HFFc6 (cell line): ENCODE measurements at places on chromosomes 13 and 19. TPM values are rescaled to one million over a fixed set of nuclear protein-coding genes. Genes with fewer than 3 reads are reported as not detected.
A peak's percentile ranks its signal among the peaks of the same experiment; 100 is the strongest.

The ZNF317 gene
- total RNA-seq, result 17.1 and 21.3 TPM in 2 replicates

The KANK3 gene
- total RNA-seq, result 0.17 TPM in 1 of 3 replicates, not detected in the others

The SYDE1 gene
- 91.4 to 95.5 TPM (median 93.8 TPM) in 3 replicates for total RNA-seq

The LIM2 gene
- not detected in 3 replicates for total RNA-seq

The KL gene
- total RNA-seq, result not detected in 3 replicates

The RAB20 gene
- total RNA-seq, result 0.71 to 1.1 TPM (median 0.74 TPM) in 3 replicates

The IGFLR1 gene
- total RNA-seq, result 1.3 to 2.0 TPM (median 1.7 TPM) in 3 replicates

The PSG2 gene
- 1.4 to 2.7 TPM (median 1.7 TPM) in 3 replicates for total RNA-seq

The KRTDAP gene
- not detected in 3 replicates for total RNA-seq

The CADM4 gene
- 1.0 to 1.8 TPM (median 1.1 TPM) in 3 replicates for total RNA-seq

DNA sequence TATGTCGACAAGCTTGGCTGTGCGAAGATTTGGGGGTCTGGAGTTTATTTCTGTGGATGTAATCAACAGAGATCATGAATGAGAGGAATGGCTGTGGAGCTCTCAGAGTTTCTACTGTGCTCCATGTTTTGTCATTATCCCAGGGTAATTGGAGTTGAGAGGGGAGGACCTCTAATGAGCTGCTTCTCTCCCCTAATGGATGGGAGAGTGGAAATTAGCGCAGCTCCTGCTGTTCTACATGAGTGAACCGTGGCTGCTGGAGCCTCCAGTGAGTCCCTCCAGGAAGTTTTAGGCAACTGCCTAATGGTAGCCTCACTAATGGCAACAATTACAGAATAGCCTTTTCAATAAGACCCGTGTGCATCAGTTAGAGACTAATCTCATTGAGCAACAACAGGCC is 31.3 kb upstream of the FGF9 start:
- no peak overlapping the region for H3K27ac ChIP-seq
- H3K36me3 ChIP-seq, result no peaks in the 10 kb centered on the region
- peaks cover 12% of the 10 kb centered on the region for H3K4me1 ChIP-seq
- H3K27me3 ChIP-seq, result peaks cover 8% of the 10 kb centered on the region
- no peak overlapping the region for H3K4me3 ChIP-seq

- no peaks in the 10 kb centered on the region; the same call in 1 of the 2 replicates for H3K27me3 ChIP-seq
- no peak overlapping the region for H3K4me3 ChIP-seq
- no peaks in the 10 kb centered on the region for H3K4me1 ChIP-seq
- H3K36me3 ChIP-seq, result no peaks in the 10 kb centered on the region
- DNase-seq, result no peak
- H3K27ac ChIP-seq, result no peak overlapping the region
Measured at GRCh38 chr13:78958006-78958405, 299.1 kb upstream of the OBI1 start.

DNA sequence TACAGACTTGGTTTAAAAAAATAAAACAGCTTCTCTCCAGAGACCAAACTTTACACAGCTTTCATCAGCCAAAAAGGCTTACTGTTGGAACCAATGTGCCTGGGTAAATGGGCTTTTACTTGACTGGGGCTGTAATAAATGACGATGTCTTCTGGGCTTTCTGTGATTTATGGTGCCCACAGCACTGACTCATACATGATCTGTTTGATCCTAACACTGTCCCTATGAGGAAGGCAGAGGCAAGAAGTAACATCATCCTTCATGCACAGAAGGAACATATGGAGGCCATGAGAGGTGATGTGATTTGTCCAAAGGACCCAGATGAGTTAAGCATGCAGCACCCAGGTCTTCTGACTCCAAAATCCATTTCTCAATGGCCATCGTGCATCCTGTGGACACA is 77.4 kb downstream of the DOCK9 start:
- no peak overlapping the region for H3K27ac ChIP-seq
- DNase-seq, result peak; percentile 31
- H3K4me3 ChIP-seq, result no peak overlapping the region
- peaks cover 7% of the 10 kb centered on the region for H3K4me1 ChIP-seq
- no peaks in the 10 kb centered on the region for H3K27me3 ChIP-seq

DNA sequence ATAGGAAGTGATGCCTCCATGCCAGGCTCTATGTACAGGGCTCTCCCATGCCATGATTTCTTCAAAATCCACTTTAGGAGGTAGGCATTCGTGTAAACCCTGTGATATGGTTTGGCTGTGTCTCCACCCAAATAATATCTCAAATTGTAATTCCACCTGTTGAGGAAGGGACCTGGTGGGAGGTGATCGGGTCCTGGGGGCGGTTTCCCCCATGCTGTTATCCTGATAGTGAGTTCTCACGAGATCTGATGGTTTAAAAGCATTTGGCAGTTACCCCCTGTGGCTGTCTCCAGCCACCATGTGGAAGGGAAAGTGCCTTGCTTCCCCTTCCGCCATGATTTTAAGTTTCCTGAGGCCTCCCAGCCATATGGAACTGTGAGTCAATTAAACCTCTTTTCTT is 8.1 kb downstream of the SARS2 start:
- DNase-seq, result no peak
- H3K27me3 ChIP-seq, result no peaks in the 10 kb centered on the region
- H3K36me3 ChIP-seq, result peaks cover 10% of the 10 kb centered on the region
- no peak overlapping the region for H3K4me3 ChIP-seq

- H3K27me3 ChIP-seq, result peaks cover 68% of the 10 kb centered on the region
- no peak overlapping the region for H3K27ac ChIP-seq
- H3K36me3 ChIP-seq, result no peaks in the 10 kb centered on the region
- peaks cover 11% of the 10 kb centered on the region; the same call in 1 of the 2 replicates for H3K4me1 ChIP-seq
Measured at GRCh38 chr13:99955747-99956472, 15.7 kb downstream of the ZIC5 start.

DNA sequence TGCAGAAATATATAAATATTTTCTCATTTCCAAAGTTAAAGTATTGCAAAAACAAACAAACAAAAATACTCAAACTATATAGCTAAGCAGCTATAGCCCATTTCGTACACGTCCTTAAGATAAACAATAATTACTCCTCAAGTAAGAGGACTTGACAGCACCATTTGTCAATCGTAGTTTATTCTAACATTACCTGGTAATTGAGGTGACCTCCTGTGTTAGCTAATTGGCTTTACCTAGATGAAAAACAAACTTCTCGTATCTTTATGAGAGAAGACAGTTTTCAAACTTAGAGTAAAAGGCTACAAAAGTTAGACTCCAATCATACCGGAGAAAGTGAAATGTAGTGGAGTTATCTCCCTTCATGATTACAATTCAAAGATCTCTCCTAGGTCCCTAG is 1876.1 kb upstream of the PCDH20 start:
- H3K4me3 ChIP-seq, result no peak overlapping the region
- no peaks in the 10 kb centered on the region for H3K4me1 ChIP-seq
- H3K27ac ChIP-seq, result no peak overlapping the region
- no peaks in the 10 kb centered on the region; the same call in 1 of the 2 replicates for H3K27me3 ChIP-seq
- no peak for DNase-seq
- H3K36me3 ChIP-seq, result no peaks in the 10 kb centered on the region

- H3K27me3 ChIP-seq, result peaks cover 46% of the 10 kb centered on the region
- peaks cover 1% of the 10 kb centered on the region for H3K36me3 ChIP-seq
- H3K4me3 ChIP-seq, result no peak overlapping the region
- no peaks in the 10 kb centered on the region for H3K4me1 ChIP-seq
- no peak overlapping the region for H3K27ac ChIP-seq
Measured at GRCh38 chr13:112074139-112074865, 7.4 kb downstream of the SOX1 start.

GRCh38 chr13:80348750-80349149 is 7.8 kb upstream of the SPRY2 start:
- no peaks in the 10 kb centered on the region for H3K36me3 ChIP-seq
- H3K4me3 ChIP-seq, result no peak overlapping the region
- no peaks in the 10 kb centered on the region for H3K27me3 ChIP-seq
- DNase-seq, result no peak

DNA sequence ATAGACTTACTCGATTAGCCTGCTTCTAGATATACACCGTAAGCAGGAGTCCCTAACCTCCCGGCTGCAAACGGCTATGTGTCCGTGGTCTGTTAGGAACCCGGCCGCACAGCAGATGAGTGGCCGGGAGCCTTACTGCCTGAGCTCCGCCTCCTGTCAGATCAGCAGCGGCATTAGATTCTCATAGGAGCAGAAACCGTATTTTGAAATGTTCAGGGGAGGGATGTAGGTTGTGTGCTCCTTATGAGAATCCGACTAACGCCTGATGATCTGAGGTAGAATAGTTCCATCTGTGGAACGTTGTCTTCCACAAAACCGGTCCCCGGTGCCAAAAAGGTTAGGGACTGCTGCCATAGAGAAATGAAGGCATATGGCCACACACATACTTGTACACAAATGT is 1491.9 kb downstream of the SLITRK5 start:
- H3K27me3 ChIP-seq, result no peaks in the 10 kb centered on the region
- H3K27ac ChIP-seq, result no peak overlapping the region
- no peaks in the 10 kb centered on the region for H3K4me1 ChIP-seq
- no peak for DNase-seq
- no peaks in the 10 kb centered on the region for H3K36me3 ChIP-seq
- H3K4me3 ChIP-seq, result no peak overlapping the region

GRCh38 chr19:23071147-23071511 is 45.7 kb upstream of the ZNF730 start:
- H3K27me3 ChIP-seq, result peaks cover 3% of the 10 kb centered on the region
- H3K36me3 ChIP-seq, result peaks cover 6% of the 10 kb centered on the region
- no peaks in the 10 kb centered on the region for H3K4me1 ChIP-seq
- H3K4me3 ChIP-seq, result no peak overlapping the region
- no peak overlapping the region for H3K27ac ChIP-seq

GRCh38 chr19:964761-965694 is 19.1 kb upstream of the WDR18 start:
- H3K36me3 ChIP-seq, result peaks cover 42% of the 10 kb centered on the region
- H3K27me3 ChIP-seq, result no peaks in the 10 kb centered on the region; the same call in 1 of the 2 replicates
- DNase-seq, result peak; percentile 18
- H3K4me3 ChIP-seq, result no peak overlapping the region
- H3K4me1 ChIP-seq, result peaks cover 8% of the 10 kb centered on the region

- H3K27me3 ChIP-seq, result peaks cover 6% of the 10 kb centered on the region
- H3K4me1 ChIP-seq, result peaks cover 49% of the 10 kb centered on the region
- peak overlapping the region; percentile 75 for H3K27ac ChIP-seq
Measured at GRCh38 chr19:3669082-3669946, 31.0 kb downstream of the PIP5K1C start.

- no peak overlapping the region for H3K27ac ChIP-seq
- H3K4me3 ChIP-seq, result no peak overlapping the region
- peaks cover 6% of the 10 kb centered on the region for H3K27me3 ChIP-seq
- no peak for DNase-seq
Measured at GRCh38 chr19:56111601-56112312, 9.3 kb downstream of the ZNF787 start.

GRCh38 chr13:109657395-109657794 is 129.0 kb downstream of the IRS2 start:
- no peak overlapping the region for H3K4me3 ChIP-seq
- DNase-seq, result no peak
- H3K4me1 ChIP-seq, result no peaks in the 10 kb centered on the region; the same call in 1 of the 2 replicates
- H3K27me3 ChIP-seq, result peaks cover 26% of the 10 kb centered on the region
- H3K36me3 ChIP-seq, result no peaks in the 10 kb centered on the region

- no peak overlapping the region for H3K4me3 ChIP-seq
- peak overlapping the region; percentile 74 for H3K27ac ChIP-seq
- peaks cover 2% of the 10 kb centered on the region for H3K27me3 ChIP-seq
- H3K36me3 ChIP-seq, result peaks cover 5% of the 10 kb centered on the region; the same call in 1 of the 2 replicates
- peaks cover 14% of the 10 kb centered on the region for H3K4me1 ChIP-seq
Measured at GRCh38 chr19:17944301-17944700, 11.5 kb downstream of the CCDC124 start.

- H3K4me3 ChIP-seq, result no peak overlapping the region
- no peak overlapping the region; the same call in 1 of the 2 replicates for H3K27ac ChIP-seq
- no peaks in the 10 kb centered on the region for H3K27me3 ChIP-seq
- H3K4me1 ChIP-seq, result peaks cover 19% of the 10 kb centered on the region
- DNase-seq, result no peak
Measured at GRCh38 chr13:79742923-79743322, 262.0 kb downstream of the NDFIP2 start.

- no peak for DNase-seq
- no peak overlapping the region for H3K27ac ChIP-seq
- H3K4me1 ChIP-seq, result no peaks in the 10 kb centered on the region
- H3K4me3 ChIP-seq, result no peak overlapping the region
- peaks cover 7% of the 10 kb centered on the region; the same call in 1 of the 2 replicates for H3K36me3 ChIP-seq
- H3K27me3 ChIP-seq, result peaks cover 4% of the 10 kb centered on the region; the same call in 1 of the 2 replicates
Measured at GRCh38 chr19:19514215-19514657, 1.1 kb downstream of the TSSK6 start.

GRCh38 chr19:6772028-6772865 is at the start of gene VAV1:
Gene VAV1 (plus strand): TSS chr19:6772708. CDS start chr19:6772808, 100 bp downstream.
- DNase-seq, result no peak
- no peaks in the 10 kb centered on the region for H3K4me1 ChIP-seq
- H3K27me3 ChIP-seq, result peaks cover 4% of the 10 kb centered on the region
- H3K27ac ChIP-seq, result no peak within 1 kb of the TSS
- H3K36me3 ChIP-seq, result no peaks in the 10 kb centered on the region

DNA sequence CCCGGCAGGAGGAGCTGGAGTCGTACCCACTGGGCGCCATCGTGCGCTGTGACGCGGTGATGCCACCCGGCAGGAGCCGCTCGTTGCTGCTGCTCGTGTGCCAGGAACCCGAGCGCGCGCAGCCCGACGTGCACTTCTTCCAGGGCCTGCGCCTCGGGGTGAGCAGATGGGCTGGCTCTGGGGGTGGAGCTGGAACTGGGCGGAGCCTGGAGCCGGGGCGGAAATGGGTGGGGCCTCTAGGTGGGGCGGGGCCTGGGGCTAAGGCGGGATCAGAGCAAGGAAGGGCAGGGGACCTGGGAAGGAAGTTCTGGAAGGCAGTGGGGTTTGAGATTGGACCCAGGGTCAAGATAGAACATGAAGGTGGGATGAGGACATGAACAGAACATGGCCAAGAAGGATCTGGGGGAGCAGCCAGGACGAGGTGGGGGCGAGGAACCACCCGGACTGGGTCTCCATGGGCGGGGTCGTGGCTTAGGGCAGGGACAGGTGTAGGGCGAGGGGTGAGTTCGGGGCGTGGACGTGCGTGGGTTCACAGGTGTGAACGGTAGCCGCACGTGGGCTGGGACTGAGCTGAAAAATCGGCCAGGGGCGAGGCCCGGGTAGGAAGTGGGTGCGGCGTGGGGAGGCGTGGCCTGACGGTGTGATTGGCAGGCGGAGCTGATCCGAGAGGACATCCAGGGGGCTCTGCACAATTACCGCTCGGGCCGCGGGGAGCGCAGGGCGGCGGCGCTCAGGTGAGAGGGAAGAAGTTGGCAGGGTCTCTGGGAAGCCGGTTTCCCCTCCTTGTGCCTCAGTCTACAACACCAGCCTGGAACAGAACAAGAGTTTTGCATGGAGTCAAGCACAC is 4.7 kb downstream of the EPS8L1 start:
- H3K27ac ChIP-seq, result no peak overlapping the region
- H3K4me3 ChIP-seq, result peak overlapping the region; percentile 52
- H3K36me3 ChIP-seq, result no peaks in the 10 kb centered on the region
- H3K27me3 ChIP-seq, result peaks cover 35% of the 10 kb centered on the region

GRCh38 chr13:97165502-97166425 is 56.4 kb upstream of the MBNL2 start:
- no peak overlapping the region for H3K4me3 ChIP-seq
- DNase-seq, result no peak
- H3K27me3 ChIP-seq, result peaks cover 12% of the 10 kb centered on the region
- no peaks in the 10 kb centered on the region for H3K36me3 ChIP-seq

DNA sequence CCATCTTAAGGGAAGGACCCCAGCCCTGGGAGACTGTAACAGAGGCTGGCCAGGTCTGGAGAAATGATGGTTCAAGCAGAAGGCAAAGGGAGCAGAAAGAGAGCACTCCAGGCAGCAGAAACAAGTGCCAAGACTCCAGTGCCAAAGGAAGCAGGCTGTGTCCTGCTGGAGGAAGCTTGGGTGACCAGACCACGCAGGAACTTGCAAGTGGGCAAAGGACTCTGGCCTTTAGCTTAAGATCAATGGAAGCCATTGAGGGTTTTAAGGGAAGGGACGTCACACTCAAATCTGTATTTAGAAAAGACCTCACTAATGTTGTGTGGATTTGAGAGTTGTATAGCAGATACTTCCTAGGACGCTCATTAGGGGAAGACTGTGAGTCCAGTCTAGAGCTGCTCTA is 95.5 kb downstream of the MIPEP start:
- no peak for DNase-seq
- H3K4me1 ChIP-seq, result peaks cover 28% of the 10 kb centered on the region
- no peaks in the 10 kb centered on the region for H3K27me3 ChIP-seq
